ENCODE measurements at places on chromosomes 16 and 17. TPM values are rescaled to one million over a fixed set of nuclear protein-coding genes. Genes with fewer than 3 reads are reported as not detected.

DBNDD1 gene
- total RNA-seq = 7.0 TPM

TMEM95 gene
- not detected for total RNA-seq

SUPT4H1 gene
- 82.4 TPM for total RNA-seq

KRT36 gene
- not detected for total RNA-seq

DNA sequence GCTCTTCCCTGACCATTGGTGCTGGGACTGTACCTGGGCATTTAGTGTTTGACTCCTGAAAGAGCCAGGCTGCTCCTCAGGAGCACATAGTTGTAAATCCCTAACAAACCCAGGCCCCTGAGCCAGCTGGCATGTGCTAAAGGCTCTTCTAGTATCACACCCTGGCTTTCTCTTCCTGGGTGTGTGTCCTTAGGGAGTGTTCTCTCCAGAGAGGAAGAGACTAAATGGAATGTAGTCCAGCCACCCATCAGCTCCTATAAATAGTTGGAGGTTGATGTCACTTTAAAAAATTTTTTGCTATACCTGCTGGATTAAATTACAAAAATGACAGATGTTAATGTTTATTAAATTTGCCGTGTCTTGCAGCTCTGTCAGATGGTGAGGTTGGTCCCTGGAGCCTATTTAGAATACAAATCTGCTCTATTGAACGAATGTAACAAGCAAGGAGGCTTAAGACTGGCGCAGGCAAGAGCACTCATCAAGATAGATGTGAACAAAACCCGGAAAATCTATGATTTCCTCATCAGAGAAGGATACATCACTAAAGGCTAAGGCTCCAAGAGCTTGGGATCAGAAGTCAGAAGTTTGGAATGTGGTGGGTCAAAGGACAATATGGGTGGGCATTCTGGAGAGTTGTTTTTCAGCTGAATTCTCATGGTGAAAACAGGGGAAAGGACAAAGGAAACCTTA, 13.1 kb upstream of the DUSP14 start:
- DNase-seq = no peak

GRCh38 chr17:40317345-40317873, 8.4 kb downstream of the RARA start:
- DNase-seq = peak; percentile 74

DNA sequence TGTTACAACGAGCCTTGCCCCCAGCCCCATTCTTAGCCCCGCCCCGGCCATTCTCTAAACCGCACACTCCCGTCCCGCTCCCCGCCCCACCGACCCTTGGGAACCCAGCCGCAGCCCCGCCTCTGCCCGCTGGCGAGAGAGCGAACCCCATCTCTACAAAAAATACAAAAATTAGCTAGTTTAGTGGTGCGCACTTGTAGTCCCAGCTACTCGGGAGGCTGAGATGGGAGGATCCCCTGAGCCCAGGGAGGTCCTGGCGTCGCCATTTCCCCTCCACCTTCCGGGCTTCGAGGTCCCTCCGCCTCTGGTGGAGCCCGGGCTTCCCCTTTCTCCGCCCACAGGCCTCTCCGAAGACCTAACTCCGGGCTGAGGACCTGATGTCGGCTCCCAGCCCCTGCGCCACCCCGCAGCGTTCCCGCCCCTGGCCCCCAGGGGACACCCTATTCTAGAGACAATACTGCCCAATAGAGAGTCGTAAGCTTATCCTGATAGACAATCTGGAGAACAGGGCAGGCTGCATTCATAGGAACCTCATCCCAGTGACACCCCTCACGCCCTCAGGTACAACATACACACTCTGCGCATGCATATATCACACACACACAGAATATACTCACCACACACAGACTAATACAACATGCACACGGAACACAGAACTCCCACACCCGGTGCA, 480 bp upstream of the PROCA1 start:
- peak; percentile 81 for DNase-seq

- DNase-seq = no peak
These were observed 12.7 kb downstream of the LIG3 start for GRCh38 chr17:34993031-34993430.

DNA sequence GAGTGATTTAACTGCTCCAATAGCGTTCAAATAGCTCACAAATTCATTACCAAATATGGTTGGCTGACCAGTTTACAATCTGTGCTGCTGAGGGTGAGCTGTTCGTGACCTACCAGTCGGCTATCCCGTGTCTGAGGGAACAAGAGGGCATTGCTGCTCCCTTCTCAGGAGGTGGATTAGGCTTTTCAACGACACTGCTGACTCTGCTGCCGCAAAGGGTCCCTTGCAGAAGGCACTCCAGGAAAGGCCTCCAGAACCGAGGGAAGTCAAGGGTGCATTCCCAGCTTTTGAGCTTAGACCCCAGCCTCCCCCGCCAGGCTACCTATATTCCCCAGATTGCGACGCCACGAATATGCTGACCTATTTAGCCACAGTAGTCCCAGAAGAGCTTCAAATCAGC, 32.3 kb downstream of the GJC1 start:
- DNase-seq = no peak

DNA sequence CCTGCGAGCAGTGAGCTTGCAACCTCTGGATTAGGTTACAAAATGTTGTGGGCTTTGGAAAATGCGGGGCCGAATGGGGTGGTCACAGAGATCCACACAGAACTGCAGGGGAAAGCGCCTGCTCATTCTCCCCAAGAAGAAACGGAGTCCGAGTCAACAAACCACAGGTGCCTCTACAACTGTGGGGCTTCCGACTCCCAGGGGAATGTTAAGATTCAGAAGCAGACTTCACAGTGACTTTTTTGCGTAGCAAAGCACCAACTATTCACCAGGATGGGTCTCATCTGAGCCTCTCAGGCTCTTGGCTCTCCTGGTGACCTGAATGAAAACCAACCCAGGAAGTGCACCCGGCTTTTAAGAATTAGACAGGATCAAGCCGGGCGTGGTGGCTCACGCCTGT, 33.7 kb downstream of the NUBP1 start:
- no peak for DNase-seq

DNA sequence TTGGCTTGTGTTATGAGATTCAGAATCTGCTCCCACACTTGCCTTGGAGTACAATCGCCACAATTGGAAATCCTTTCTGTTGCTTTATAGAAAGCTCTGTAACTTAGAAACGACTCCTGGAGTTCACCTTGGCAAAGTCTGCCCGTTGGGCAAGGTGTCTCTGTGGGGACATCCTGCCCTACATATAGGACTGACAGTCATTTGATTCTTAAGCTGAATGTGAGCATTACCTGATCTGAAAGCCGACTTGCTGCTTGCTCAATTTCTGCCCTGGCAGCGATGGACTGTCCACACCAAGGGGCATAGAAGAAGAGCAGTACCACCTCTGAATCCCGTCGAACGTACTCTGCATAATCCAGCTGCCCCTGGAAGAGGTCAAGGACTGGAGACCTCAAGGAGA, 6.9 kb downstream of the TXNDC11 start:
- no peak for DNase-seq

- peak; percentile 93 for DNase-seq
These were observed 43.4 kb upstream of the ICAM2 start for GRCh38 chr17:64063766-64064224.

GRCh38 chr16:49024016-49024415, 257.6 kb downstream of the CBLN1 start:
- no peak for DNase-seq

DNA sequence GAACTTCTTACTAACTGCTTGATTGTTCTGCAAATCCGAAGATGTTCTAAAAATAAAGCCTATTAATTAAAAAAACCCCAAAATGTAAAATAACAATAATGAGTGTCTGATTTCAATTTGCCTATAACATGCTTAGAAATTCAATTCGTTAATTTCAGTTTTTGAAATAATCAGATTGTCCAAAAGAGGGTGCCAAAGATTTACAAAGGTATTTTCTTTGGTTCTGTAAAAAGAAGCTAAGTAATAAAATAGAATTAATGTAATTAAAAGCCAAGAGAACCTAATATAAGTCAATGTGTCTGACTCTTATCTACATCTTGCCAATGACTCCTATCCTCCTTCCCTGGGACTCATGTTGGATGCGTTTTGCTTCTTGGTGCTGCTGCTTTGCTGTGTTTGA, 75.0 kb upstream of the CPHXL start:
- no peak for DNase-seq

Data from upper lobe of right lung (tissue), 1 donor.